GM23338 (cell line): ENCODE measurements at places on chromosomes 5 and 9. TPM values are rescaled to one million over a fixed set of nuclear protein-coding genes. Genes with fewer than 3 reads are reported as not detected.

DNA sequence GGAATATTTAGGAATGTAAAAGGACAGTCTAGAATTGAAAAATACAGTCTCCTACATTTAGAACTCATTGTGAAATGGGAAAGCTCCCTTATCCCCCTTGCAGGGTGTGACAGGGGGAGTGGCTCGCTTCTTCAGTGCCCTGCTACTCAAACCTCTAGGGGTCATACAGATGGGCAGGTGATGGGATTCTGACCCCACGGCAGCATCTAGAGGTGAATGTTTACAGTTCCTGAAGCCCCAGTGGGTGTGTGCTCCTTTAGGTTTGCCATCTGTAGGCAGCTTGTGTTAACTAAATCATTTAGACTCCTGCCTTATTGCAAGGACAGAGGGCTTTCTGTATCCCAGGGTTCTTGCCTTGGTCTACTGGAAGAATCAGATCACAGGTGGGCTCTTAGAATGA, 271.0 kb upstream of the MPDZ start:
- DNase-seq: peak; percentile 15

GRCh38 chr9:109557481-109557880, 59.4 kb upstream of the PTPN3 start:
- DNase-seq: no peak

DNA sequence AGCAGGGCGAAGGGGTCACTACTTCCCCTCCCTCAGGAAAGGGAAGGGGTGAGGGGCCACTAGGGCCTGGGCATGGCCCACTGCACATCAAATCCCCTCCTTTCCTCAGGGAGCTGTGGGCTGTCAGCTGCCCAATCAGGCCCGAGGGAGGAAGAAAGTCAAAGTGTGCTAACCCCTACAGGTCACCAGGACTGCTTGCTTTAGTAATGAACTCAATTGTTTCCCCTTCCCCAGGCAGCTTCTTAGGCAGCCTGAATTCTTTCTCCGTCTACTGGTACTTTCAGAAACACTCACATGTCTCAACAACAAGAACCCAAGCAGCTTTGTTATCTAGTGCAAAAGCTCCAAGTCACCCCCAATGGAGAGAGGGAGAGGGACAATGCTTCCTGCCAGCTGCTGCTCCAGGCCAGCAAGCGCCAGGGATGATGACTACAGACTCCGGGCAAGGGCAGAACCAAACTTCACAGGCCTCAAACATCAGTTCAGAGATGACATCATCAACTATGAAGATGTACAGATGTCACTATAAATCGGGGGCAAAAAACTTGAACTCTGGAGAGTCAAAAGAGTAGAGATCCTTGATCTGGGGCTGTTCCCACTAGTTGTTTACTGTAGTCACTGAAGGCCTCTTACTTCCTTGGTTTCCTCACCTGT, 100.7 kb downstream of the SLIT3 start:
- no peak for DNase-seq

- no peak for DNase-seq
These were observed 3.2 kb downstream of the FAT2 start for GRCh38 chr5:151587796-151588555.

Gene TAF1L
- total RNA-seq: 0.04 and 0.07 TPM in 2 replicates

- no peak for DNase-seq
These were observed 83.6 kb downstream of the ARHGEF28 start for GRCh38 chr5:73709536-73710129.

GRCh38 chr9:114452219-114453165, 52.8 kb downstream of the WHRN start:
- DNase-seq: peak; percentile 32

DNA sequence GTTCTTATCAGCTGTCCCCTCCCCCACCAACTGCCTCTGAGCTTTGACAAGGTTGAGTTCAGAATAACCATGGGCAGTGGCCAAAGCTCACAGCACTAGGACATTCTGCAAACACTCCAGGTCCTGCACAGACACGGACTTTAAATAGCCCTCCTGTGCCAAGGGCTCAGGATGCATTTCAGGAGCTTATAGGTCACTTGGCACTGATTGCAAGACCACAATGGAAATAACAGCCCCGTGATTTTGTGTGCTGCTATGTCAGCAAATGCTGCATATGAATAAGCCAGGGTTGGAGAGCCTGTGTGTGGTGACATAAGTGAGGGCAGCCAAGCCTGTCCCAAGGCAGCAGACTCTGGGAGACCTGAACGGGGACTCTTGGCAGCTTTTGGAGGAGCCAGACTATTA, 150.7 kb downstream of the DMRT2 start:
- no peak for DNase-seq
